ENCODE measurements at places on chromosomes 6 and 20. TPM values are rescaled to one million over a fixed set of nuclear protein-coding genes. Genes with fewer than 3 reads are reported as not detected.

PTK6 gene
- total RNA-seq = 0.88 TPM

DNA sequence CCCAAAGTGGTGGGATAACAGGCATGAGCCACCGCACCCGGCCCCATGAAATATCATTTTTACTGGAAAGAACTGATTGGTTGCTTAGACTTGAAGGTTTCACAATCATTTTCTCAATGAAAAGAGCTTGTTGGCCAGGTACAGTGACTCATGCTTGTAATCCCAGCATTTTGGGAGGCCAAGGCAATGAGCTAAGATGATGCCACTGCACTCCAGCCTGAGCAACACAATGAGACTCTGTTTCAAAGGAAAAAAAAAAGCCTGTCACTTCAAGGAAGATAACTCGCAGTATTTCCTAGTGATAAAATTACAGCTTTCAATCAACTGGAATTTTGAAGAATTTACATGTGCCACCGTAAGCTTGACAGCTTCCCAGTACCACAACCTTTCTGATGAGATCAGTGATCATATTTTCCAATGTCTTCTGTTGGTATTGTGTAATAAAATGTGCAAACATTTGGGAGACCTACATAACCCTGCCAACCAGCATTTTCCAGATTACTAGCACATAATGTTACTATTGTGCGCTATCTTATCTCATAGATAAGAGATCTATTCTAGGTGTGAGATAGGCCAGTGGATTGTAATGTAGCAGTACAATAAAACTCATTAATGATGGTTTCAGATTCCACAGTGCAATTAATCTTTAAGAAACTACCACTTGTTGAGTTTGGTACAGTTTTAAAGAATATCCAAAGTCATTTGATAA, 7.2 kb downstream of the PNLDC1 start:
- DNase-seq = no peak

DNA sequence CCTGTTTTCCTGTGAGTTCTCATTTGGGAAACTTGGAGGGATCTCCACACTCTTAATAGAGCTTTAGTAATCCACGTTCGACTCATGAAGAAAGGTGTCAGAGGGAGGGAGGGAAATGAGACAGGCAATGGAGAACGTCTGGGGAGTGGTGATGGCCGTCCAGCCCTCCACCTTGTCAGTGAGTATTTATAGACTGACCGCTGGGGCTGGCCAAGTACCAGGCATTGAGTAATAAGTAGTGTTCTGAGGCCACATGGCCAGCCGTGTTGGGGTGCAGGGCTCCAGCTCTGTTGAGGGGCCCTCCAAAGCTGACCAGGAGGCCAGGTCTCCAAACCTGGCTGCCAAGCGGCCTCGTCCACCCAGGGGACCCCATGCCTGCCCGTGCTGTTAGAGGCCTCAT, 11.3 kb upstream of the DSN1 start:
- no peak for DNase-seq

DNA sequence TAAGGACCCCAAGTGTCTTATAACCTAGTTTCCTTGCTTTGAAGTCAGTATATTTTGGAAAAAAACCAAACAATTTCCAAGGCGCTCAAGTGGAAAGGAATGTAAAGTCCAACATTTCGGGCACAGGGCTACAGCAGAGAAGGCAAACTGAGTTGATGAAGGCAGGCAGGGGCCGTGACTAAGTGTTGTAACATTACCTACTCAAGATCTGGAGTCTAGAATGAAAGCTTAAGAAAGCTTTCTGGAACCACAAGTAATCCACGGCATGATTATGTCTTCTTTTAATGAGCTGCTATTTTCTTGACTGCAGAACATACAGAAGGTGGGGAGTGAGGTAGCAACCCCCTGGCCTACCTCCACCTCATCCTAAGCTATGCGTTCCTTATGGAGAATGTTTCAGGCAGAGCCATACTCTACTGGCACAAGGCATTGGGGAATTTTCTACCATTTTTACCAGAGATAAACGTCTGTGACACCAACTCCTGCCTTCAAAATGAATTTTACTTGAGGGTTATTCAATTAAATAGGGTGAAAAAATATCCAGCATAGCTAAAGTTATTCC, 4.3 kb downstream of the PPP1R10 start:
- DNase-seq = no peak

OR2B2 gene
- not detected for total RNA-seq

- no peak for DNase-seq
These were observed 80.9 kb downstream of the HAO1 start for GRCh38 chr20:7859356-7859802.

DNA sequence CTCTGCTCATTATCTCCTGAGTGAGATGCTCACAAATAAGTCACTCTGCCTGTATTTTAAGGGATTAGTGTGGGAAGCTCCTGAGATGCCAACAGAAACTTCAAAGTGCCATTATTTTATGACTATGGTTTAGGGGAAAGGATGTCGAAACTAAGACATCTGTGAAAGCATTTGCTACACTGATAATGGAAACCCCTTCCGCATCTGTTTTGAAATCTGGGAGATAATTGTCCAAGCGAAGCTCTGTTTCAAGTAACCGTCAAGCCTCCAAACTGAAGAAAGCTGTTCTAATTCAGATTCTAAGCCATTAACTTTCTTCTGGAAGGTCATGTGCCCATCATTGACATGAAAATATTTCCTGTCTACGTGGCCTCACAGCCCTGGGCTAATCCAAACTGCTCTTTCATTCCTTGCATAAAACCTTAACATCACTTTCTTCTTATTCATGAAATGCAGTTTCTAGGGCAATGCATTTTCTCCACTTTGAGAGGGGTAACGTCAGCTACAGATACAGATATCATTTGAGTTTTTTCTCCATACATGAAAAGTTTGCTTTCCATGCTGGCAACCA, 932.0 kb downstream of the C6orf118 start:
- DNase-seq = no peak

- peak; percentile 38 for DNase-seq
These were observed 22.2 kb downstream of the RWDD2A start for GRCh38 chr6:83215131-83216047.

LKAAEAR1 gene
- not detected for total RNA-seq

PDRG1 gene
- 11.1 TPM for total RNA-seq

CST1 gene
- total RNA-seq = not detected

NR2E1 gene
- not detected for total RNA-seq

GRCh38 chr6:69933239-69933638, 66.9 kb downstream of the COL19A1 start:
- DNase-seq = no peak

GRCh38 chr20:56816349-56816748, 187.2 kb downstream of the TFAP2C start:
- DNase-seq = no peak

GRCh38 chr20:37928996-37929682, 26.2 kb downstream of the VSTM2L start:
- no peak for DNase-seq

- no peak for DNase-seq
These were observed 34.9 kb upstream of the TNFAIP3 start for GRCh38 chr6:137832110-137832509.

IRF4 gene
- 25.2 TPM for total RNA-seq

CPNE5 gene
- total RNA-seq = 5.2 TPM

- no peak for DNase-seq
These were observed 42.3 kb downstream of the PDYN start for GRCh38 chr20:1951436-1952115.

- no peak for DNase-seq
These were observed 74.5 kb upstream of the SRSF6 start for GRCh38 chr20:43383026-43383795.

DNA sequence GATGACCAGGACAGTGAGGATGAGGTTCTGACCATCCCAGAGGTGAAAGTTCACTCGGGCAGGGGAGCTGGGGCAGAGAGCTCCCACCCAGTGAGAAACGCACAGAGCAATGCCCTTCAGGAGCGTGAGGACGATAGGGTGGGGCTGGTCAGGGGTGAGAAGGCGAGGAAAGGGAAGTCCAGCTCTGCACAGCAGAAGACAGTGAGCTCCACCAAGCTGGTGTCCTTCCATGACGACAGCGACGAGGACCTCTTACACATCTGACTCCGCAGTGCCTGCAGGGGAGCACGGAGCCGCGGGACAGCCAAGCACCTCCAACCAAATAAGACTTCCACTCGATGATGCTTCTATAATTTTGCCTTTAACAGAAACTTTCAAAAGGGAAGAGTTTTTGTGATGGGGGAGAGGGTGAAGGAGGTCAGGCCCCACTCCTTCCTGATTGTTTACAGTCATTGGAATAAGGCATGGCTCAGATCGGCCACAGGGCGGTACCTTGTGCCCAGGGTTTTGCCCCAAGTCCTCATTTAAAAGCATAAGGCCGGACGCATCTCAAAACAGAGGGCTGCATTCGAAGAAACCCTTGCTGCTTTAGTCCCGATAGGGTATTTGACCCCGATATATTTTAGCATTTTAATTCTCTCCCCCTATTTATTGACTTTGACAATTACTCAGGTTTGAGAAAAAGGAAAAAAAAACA, 16.6 kb upstream of the SLC22A1 start:
- no peak for DNase-seq

DNA sequence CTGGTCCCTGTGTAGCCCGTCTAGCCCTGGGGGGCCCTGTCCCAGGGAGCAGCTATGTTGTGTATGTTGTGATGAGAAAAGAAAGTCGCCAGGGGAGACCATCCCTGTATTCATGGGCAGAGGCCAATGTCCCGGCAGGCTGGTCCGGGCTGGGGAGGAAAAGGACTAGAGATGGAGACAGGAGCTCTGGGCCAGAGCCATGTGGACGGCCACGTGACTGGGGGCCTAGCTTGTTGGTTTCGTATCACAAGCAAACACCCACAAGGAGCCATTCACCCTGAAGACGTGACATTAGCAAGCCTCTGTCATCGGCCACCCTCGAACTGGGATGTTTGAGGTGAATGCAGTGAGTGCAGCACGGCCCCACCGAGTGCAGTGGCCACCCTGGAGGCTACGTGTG, 2.9 kb upstream of the HRH3 start:
- no peak for DNase-seq

MCUR1 gene
- total RNA-seq = 14.1 TPM

DNA sequence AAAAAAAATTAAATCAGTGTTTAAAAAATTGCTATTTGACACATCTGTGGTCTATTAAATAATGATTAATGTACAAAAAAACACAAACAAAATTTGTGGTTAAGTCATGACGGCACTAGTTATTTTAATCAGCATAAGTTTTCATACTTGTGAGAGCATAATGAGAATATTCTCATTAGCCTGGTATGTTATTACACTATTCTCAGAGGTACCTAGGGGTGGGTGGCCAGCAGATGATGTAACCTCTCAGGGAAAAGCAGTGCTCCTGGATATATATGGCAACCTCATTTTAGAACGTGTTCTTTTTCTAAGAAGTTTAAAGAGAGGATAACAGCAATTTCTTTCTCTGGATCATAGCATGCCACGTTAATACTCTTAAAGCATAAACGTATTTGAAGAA, 109.2 kb downstream of the GJA1 start:
- DNase-seq = no peak

C6orf141 gene
- total RNA-seq = 25.9 TPM

MYCT1 gene
- total RNA-seq = 16.4 TPM

DNA sequence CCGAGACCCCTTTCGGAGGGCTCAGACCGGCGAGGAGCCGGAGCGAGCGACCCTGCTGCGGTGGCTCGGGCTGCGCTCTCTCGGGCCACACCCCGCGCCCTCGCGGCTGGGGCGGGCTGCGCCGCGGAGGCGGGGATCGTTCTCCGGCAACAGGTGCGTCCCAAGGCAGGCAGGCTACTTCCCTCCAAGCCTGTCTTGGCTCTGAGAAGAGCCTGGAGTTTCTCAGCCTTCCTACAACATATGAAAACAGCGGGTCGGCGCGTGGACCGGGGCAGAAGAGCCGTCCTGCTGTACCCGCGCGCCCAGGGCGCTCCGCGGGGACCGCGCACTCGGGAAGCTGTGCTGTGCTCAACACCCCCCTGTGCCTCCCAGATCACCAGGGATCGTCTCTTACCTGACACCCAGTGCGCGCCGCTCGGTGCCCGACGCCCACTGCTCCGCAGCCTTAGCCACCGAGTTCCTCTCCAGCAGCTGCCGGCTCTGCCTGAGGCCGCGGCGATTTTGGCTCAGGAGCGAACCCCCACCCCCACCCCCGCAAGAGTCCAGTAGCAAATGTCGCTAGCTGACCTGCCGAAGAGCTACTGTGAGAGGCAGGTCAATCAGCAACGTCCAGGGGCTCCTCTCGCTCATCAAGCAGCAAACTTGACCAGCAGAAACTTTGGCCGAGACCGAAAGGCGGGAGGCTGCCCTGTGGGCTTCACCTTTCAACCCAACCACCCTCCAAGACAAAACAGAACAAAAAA, 3.7 kb upstream of the OLIG3 start:
- DNase-seq = no peak

DNA sequence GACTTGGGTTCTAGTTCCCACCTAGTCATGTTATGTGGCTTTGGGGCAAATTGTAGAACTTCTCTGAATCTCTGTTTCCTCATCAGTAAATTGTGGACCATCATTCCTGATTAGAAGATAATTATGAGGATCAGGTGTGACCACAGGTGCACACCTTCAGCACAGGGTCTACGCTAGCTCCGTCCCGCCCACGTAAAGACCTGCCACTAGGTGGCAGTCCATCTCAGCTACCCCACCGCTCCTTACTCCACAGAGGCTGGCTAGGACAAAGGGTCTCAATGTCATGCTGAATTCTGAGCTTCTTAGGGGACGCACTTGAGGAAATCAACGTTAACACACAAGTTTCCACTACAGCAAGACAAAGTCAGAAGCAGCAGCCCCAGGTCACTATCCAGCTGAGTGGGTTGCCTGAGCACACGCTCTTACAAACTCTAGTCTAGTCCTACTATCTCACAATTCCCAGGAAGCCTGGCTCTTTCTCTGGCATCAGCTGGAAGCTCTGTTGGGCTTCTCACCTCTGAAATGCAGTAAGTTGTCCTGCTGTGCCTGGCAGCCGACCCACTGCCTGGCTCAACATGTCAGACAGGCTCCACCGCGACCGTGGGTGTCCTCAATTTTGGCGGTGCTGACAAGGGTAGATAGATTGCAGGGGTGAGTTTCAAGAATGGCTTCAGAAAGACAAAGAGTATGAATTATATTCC, 2.0 kb upstream of the PLCG1 start:
- peak; percentile 41 for DNase-seq

THBD gene
- total RNA-seq = 44.2 TPM

DNA sequence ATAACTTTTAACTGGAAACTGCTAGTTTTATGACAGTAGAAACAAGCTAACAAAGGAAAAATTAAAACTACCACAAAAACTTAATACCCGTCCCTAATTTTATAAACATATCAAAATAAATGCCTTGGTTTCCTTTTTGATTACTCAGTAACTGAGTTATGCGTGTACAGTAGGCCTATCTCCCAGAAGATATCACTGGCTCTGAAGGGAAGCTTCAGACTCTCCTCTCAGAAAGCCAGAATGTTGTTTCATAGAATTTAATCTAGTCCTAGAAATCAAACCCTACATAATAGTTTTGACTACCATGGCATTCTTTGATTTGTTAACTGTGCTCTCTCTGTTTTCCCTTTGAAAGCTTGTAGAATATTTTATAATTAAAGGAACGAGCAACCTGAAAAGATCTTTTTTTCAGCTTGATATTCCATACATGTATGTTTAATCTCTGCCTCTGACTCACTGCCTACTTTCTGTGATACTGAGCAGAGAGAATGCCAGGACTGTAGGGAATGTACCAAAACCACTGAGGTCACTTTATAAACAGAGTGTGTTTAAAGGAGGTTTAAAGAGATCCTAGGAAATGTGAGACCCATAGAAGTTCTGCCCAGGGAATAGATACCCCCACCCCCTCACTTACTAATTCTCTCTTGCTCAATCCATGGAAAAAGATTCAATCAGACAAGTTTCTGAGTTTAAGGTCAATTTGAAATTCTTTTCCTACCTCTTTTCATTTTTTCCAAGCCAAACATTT, 311.5 kb downstream of the HDGFL1 start:
- no peak for DNase-seq
